ENCODE measurements at places on chromosomes 11 and 22. TPM values are rescaled to one million over a fixed set of nuclear protein-coding genes. Genes with fewer than 3 reads are reported as not detected.

- peak; percentile 57 for DNase-seq
Observed at GRCh38 chr11:1484695-1485503, 1.7 kb downstream of the MOB2 start.

DNA sequence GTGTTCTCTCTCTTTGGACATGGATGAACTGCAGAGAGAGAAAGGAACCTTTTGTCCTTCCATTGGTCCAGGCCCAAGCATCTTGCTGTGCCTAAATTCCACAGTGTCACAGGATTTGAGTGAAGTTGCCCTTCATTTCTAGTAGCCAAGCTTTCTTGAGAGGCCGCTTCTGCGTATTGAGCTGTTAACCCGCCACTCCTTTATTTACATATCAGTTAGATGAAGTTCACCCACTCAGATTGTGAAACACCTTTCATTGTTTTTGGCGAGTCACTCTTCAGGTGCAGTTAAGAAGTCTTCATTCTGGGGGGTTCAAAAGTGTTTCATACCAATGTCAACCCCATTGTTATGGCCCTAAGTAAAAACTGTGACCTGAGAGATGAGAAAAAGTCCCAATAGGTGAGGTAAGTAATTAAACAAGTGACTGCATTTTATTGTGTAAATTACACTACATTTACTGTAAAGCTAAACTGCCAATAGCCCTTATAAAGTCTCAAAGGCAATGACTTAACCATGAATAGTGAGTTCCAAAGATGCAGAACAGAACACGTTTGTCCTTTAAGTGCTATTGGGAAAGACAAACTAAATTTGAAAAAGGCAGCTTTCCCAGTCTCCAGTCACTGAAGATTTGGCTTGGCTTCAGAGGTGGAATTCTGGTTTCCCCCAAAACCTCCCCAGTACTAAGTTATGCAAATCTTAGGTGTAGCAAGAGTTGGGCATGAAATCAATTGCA, 61.0 kb downstream of the APIP start:
- DNase-seq, result no peak

The ZNF195 gene
- 14.8 TPM for polyA plus RNA-seq

DNA sequence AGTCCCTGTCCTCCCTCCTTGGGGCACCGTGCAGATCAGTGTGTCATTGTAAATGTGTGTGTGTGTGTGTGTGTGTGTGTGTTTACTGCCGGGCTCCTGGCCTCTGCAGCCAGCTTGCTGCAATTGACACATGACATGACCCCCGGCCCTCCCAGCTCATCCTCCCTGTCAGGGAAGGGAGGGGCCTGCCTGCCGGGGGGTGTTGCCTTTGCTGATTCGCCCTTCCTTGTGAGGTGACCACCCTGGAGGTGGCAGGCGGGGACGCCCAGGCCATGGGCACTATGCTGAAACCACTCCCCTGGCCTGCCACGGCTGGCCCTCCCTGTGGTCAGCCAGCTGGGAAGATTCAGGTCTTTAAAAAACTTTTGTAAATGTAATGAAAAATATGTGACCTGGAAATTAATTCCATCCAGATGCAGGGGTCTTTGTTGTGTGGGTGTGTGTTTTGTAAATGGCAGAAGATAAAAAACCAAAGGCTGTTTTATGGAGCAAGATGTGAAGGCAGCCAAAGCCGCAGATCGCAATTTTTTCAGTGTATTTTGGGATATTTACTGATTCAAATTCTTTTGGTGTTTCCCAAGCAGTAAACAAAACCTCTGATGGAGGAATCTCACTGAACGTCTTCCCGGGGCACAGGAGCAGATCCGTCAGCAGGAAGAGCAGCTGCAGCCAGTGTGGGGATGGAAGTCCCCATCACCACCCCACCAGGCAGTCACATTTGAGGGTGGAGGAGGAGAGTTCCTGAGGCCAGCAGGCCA, 23.2 kb downstream of the SHISAL1 start:
- no peak for DNase-seq

DNA sequence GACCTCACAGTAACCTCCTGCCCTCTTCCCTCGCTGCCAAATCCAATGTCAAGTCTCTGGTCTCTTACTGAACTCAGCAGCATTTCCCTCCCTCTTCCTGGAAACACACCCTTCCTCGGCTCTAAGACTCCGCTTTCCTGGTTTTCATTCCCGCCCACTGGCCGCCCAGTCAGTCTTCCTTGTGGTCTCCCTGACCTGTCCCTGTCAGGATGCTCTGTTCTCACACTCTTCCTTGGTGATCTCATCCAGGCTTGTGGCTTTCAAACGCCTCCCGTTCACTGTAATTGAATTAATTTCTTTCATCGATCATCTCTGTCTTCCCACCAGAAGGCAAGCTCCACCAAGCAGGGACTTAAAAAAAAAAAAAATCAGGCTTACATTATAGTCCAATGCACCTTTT, 33.5 kb downstream of the MYO18B start:
- DNase-seq, result no peak

DNA sequence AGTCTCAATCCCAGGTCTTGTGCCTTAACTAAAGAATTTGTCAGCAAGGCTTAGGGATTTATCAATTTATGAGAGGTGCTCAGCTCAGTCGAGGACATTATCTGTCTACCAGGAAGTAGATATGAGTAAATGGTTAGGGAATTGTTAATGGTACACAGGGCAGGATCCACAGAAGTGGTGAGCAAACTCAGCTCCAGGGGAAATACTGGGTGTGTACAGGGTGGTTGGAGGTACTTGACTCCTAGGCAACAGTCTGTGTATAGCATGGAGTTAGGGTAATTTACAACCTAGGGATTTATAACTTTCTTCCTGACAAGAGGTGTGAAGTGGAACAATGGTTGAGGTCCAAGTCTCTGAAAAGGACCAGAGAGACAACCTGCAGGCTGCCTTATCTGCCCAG, 123.4 kb upstream of the OR9Q1 start:
- no peak for DNase-seq

GRCh38 chr11:101336858-101337257, 207.2 kb upstream of the PGR start:
- DNase-seq, result no peak

- peak; percentile 89 for DNase-seq
Observed at GRCh38 chr22:17896586-17896985, 122.3 kb upstream of the BID start.

DNA sequence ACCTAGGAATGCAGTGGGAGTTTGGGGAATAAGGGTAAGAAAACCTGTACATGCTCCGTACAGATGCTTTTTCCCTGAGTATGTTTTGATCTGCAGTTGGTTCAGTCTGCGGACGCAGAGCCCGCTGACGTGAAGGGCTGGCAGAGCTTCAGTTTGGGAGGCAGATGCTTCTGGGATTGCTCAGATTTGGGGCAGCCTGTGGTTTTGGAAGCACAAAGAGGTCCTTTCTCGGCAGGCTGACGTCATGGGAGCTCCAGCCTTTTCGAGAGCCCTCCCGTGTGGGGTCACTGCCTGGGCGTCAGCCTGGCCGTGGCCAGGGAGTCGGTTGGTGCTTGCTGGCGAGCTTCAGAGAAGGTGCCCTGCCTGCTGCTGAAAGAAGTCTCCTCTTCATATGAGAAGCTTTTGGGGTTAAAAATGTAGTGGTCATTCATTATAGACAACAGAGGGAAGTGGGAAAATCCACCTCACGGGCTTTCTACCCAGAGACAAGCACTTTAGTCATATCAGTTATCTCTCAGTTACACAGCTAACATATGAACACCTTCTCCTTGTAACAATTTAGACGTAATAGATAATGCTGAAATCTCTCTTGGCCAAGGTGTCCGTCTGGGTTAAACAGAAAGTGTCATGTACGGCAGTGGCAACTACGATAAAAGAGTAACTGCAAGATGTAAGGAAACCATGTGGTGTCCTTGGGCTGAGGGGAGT, 26.8 kb downstream of the TPCN2 start:
- DNase-seq, result peak; percentile 85

The SCGB1A1 gene
- polyA plus RNA-seq, result not detected

DNA sequence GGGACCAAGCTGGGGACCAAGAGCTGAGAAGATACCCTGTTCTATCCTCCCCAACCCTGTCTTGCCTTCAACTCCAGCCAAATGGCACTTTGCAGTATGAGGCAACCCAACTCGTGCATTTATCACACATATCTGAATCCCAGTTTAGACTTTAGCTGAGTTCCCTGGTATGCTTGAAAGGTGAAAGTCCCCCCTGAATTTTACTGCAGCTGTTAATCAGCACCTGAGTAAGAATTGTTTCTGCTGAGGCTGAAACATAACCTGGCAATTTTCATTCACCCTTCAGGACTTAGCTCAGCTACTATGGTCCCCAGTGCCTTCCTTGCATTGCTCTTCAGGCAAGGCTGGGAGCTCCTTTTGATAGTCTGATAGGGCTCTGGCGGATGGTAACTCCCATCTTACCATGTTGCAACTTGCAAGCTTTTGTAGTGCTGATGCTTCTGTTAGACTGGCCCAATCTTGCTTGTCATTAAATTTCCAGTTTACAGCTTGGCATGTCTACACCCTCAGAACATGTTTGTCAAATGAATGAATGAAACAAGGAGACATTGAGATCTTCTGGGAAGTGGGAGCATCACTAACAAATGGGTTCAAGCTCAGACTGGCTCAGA, 64.0 kb upstream of the SLC6A5 start:
- DNase-seq, result no peak
